Activated CD4-positive, alpha-beta T cell treated with anti-CD3 and anti-CD28 coated beads, Interleukin-2, amount 50 U/mL, for 1 hour (primary cell): ENCODE measurements at places on chromosomes 1 and 21.

- no peak for DNase-seq
These were observed 159.6 kb downstream of the NFIA start for GRCh38 chr1:61241973-61242381.

DNA sequence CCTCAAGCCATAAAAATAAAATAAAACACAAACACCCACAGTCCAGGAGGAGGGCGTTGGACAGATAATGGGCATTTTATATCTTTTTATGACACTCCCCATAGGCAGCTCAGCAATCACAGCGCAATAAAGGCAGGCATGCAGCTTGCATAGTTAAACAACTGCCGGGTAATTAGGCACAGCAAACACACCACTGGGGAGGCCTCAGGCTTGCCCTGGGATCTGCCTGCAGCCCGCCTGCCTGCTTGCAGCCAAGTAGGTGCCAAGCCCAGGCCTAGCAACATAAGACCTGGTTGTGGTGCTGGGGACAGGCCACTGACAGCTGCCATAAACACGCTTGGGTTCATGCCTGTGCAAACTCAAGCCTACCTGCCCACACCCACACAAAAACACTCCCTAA lies 54.2 kb downstream of the DMAP1 start:
- DNase-seq, result no peak

- no peak for DNase-seq
These were observed 39.5 kb upstream of the DIPK1A start for GRCh38 chr1:93000751-93001175.

GRCh38 chr1:238177960-238178645 lies 287.4 kb upstream of the ZP4 start:
- no peak for DNase-seq

- DNase-seq, result no peak
These were observed 260.3 kb downstream of the DPYD start for GRCh38 chr1:97660431-97661105.

DNA sequence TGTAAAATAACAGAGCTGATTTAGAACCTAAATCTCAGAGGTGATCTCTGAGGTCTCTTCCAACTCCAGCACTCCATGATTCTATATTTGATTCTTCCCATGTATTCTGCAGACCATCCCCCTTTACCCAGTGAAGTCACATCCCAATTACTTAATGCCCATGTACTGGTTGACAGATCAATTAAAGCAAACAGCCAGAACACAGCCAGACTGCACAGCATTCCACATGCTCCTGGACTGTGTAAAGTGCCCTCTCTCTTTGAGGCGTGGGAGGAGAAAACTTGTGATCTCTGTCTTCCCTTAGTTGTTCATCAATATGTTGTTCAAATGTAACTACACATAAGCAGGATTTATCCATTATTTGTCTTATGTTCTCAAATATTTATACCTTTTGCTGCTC lies 18.1 kb downstream of the NOS1AP start:
- no peak for DNase-seq

DNA sequence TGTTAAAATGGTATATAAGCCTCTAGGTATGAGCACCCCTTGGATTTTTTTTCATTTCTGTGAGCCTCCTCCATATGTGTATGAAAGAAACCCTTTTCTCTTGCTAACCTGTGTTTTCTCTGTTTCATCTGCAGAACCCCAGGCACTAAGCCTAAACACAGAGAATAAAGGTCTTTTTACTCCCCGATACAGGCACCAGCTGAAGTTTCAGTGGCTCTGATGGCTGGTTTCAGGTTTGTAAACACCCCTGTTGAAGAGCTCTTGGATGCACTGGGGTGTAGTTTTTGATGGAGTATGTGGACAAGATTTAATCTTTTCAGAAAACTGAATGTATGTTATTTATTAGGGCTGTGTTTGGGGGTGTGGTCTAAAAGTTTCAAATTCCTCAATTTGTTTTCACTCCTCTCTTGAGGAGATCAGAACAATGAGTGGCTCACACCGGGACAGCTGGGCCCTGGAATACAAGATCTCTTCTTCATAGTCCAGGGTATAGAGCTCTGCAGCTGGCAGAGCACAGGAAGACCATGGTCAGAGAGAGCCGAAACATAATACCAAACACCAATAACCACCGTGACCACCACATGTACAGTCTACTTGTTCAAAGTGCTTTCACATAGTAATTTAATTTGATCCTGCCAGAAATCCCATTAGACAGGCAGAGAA lies 50.2 kb upstream of the VTCN1 start:
- no peak for DNase-seq

DNA sequence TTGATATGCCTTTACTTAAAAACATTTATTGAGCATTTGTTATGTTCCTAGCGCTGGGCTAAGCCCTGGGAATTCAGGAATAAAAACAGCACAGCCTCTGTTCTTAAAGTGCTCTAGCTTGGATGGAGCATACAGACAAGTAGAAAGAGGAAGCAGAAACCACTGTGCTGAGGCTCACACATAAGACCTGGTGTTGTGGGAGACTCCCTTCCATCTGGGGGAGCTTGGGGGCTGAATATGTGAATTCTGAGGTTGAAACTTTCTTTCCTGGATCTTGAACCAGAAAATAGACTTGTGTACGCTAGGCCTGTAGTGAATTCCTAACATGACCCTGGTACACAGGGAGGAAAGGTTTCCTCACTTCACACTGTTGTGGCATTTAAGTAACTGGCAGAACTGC lies 209.9 kb downstream of the ZNF326 start:
- DNase-seq, result no peak

DNA sequence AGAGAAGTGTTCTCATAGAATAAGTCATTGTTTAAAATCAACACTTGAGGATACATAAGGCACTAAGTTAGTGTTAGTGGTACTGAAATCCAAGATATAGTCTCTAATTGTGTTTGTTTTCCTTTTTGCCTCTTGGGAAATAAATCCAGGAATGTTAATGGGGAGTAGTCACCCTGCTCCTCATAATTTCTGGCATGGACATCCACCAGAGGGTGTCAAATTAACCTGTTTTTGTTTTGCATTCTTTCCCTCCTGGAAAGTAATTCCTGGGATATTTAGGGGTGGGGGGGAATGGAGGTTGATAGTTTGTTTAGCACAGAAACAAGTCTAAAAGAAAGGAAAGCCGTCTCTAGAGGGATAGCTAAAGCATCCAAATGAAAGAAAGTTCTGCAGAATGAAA lies 87.8 kb upstream of the MAP1LC3C start:
- DNase-seq, result no peak

DNA sequence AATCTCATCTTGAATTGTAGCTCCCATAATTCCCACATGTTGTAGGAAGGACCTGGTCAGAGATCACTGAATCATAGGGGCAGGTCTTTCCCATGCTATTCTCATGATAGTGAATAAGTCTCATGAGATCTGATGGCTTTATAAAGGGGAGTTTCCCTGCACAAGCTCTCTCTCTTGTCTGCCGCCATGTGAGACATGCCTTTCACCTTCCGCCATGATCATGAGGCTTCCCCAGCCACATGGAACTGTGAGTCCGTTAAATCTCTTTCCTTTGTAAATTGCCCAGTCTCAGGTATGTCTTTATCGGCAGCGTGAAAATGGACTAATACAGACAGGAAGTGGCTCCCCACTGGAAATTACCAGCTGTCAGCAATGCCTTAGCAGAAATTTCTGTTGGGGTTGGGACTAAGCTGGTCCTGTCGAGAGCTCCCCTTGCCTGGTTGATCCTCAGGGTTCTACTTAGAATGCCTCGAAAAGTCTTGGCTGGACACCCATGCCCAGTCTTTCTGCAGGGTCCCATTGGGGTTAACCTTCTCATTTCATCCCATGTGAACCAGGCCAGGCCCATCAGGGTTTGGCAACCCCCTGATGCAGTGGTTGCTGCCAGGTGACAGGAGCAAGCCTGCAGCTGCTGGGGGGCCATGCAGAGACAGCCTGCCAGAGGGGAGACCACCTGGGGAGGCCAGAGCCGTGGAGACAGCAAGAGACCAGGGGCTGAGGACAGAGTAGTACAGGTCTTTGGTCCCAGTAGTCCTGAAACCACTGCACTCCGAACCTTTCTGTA lies 2.8 kb upstream of the ABCG1 start:
- no peak for DNase-seq

DNA sequence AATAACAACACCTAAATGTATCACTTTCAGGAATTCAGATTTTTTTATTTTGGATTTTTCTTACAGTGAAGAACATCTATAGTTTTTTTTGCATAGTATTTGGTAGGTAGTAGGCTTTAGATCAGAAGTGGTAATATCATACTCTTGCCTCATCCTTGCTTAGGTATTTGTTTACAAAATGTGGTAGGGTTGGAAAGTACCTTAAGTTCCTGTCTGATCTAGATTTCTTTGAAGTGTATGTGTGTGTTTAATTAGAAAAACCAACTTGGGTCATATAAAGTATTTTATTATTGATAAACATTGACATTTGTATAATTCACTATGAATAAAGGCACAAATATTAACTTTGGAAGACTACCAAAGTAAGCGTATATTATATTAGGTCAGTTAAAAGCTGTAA lies 85.3 kb upstream of the GPR88 start:
- DNase-seq, result no peak

DNA sequence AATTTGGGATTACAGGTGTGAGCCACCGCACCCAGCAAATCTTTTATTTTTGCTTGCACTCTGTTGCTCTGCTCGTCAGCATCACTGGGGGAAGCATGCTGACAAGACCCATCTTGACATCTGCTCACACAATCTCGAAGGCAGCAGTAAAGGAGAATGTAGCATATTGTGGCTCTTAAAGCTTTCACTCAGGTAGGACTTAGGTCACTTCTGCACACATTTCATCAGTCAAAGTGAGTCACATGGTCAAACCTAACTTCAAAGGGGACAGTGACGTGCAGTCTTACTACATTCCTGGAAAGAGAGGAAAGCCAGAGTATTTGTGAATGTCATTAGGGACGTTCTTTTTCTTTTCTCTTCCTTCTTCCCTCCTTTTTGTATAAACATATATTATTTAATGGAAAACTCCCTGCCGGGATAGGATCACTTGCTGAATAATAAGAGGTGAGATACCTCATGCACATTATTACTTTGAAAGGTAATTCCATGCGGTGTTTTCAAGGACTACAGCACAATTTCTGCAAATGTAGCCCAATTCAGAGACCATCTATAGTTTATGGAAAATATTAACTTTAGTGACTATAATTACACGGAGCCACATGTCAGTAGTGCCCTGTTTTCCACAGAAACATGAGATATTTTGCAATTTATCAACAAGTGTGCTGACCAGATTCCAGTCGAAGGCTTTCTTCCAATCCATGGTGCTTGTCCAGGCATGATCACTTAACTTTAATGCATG lies 19.3 kb upstream of the ACBD6 start:
- DNase-seq, result no peak

GRCh38 chr1:239237912-239238311 lies 148.5 kb upstream of the CHRM3 start:
- DNase-seq, result no peak

- DNase-seq, result no peak
These were observed 21.9 kb downstream of the ERG start for GRCh38 chr21:38476385-38476784.

- DNase-seq, result no peak
These were observed 3.0 kb downstream of the SRP9 start for GRCh38 chr1:225780630-225781029.

DNA sequence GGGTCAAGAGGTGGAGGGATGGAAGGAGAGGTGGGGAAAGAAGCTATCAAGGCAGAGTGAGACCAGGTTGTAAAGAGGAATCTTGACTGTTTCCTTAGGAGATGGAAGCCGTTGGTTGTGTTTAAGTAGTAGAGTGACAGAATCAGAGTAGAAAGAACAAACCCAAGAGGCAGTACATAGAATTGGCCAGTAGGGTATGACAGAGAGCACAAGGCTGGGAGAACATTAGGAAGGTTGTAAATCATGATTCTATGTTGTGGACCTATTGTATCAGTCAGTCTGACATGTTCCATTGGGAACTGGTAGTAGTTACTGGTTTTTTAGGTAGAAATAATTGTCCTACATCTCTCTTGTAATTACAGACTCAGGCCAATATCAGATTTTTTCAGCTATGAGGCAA lies 486.9 kb upstream of the USP24 start:
- DNase-seq, result no peak

DNA sequence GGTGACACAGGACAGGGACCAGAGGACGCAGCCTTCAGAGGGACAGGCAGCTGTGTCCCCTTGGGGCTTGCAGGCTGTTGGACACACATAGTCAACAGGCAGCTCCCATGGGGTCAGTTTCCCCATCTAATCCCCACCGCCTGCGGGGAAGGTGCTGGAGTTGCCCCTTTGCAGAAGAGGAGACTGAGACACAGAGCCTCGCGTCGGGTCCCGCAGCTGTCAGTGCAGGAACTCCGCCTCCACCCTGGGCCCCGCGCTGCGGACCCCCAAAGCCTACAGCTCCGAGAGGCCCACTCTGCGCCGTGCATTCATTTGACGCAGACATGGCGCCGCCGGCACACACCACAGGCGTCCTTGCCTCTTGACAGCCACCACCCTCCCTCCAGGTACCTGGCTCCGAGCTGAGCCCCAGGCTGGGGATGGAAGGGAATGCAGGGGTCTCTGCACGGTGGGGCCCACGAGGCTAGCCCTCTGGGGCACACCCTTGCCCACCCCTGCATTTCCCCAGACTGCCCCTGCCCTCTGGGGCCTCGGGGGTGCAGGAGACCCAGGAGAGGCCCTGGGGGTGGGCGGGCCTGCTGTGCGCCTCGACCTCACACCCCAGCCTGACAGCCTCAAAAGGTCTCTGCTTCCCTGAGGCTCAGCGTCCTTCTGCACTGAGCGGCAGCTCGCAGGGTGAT lies 88.5 kb upstream of the ACTRT2 start:
- DNase-seq, result no peak

GRCh38 chr1:205948039-205948438 lies 4.8 kb upstream of the SLC26A9 start:
- DNase-seq, result no peak
